Foreskin melanocyte (primary cell): ENCODE measurements at places on chromosomes 12 and 14.
A peak's percentile ranks its signal among the peaks of the same experiment; 100 is the strongest.

GRCh38 chr12:32841061-32841460 is 55.5 kb downstream of the PKP2 start:
- no peak for DNase-seq

- DNase-seq = no peak
These were observed 29.6 kb upstream of the NTN4 start for GRCh38 chr12:95820096-95820703.

- DNase-seq = no peak
These were observed 88.8 kb downstream of the CCDC60 start for GRCh38 chr12:119423285-119423684.

DNA sequence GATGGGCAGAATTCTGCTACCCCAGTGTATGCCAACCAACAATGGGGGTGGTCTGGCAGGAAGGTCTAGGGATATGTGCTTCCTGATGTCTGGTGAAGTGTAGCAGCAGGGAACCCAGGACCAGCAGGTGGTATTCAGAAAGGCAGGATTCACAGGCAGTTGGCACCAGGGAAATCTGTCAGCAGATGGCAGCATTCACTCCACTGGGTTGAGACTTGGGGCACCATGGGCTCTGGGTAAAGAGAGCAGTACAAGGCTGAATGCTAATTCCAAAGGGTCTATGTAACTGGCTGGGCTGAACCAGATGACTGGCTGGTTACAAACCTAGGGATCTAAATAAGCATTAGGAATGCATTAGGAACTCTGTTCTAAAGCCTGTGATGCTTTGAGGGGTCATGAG is 466.9 kb upstream of the STXBP6 start:
- DNase-seq = no peak

DNA sequence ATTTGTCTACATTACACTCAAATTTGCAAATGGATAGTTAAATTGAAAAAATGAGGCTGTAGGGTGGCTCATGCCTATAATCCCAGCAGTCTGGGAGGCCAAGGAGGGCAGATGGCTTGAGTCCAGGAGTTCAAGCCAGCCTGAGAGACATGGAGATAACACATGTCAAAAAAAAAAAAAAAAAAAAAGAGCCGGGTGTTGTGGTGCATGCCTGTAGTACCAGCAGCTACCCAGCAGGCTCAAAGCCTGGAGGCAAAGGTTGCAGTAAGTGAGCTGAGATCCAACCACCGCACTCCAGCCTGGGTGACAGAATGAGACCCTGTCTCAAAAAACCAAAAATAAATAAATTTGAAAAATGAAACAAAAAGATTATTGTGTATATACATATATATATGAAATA is 119.9 kb upstream of the MGAT4C start:
- DNase-seq = no peak

GRCh38 chr14:104897330-104898194 is 27.1 kb upstream of the PLD4 start:
- no peak for DNase-seq

- no peak for DNase-seq
These were observed at the start of gene CKB for GRCh38 chr14:103522649-103523574. Gene CKB (minus strand): TSS chr14:103522830. CDS start chr14:103522493, 337 bp downstream.

GRCh38 chr12:1552911-1553491 is 41.4 kb downstream of the FBXL14 start:
- DNase-seq = no peak

- DNase-seq = peak; percentile 26
These were observed 24.8 kb upstream of the MTHFD1 start for GRCh38 chr14:64363265-64363846.

GRCh38 chr12:119592232-119592631 is 1.3 kb upstream of the TMEM233 start:
- no peak for DNase-seq

DNA sequence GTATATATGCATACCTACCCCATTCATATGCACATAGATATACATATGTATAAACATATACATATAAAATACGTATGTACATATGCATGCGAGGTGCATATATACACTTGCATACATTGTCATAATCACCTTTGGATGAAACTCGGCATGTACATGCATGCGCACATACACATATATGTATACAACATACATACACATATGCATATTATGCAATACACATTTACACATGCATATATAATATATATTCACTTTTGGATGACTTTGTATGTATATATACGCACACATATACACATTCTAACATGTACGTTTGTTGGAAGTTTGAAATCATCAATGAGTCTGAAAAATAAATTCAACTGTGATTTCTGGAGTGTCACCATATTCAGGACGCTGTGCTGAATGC is 401.6 kb upstream of the TBX3 start:
- no peak for DNase-seq

DNA sequence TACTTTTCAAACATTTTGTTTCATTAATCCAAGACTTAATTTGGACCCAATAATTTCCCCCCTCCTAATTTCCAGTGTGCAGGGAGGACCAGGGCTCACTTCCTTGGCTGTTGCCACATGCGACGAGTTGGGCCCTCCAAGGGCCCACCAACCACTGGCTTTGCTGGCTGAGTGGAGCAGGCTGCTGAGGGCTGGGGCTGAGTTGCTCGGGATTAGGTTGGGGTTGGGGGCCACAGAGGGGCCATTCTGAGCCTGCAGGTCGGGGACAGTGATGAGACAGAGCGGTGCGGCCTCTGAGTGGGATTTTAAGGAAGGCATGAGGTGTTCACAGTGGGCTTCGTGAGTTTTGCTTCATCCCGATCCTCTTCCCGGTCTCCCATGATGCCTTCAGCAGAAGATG is 6.1 kb upstream of the TRAF3 start:
- no peak for DNase-seq

GRCh38 chr14:104228221-104228620 is 89.8 kb downstream of the KIF26A start:
- DNase-seq = no peak

DNA sequence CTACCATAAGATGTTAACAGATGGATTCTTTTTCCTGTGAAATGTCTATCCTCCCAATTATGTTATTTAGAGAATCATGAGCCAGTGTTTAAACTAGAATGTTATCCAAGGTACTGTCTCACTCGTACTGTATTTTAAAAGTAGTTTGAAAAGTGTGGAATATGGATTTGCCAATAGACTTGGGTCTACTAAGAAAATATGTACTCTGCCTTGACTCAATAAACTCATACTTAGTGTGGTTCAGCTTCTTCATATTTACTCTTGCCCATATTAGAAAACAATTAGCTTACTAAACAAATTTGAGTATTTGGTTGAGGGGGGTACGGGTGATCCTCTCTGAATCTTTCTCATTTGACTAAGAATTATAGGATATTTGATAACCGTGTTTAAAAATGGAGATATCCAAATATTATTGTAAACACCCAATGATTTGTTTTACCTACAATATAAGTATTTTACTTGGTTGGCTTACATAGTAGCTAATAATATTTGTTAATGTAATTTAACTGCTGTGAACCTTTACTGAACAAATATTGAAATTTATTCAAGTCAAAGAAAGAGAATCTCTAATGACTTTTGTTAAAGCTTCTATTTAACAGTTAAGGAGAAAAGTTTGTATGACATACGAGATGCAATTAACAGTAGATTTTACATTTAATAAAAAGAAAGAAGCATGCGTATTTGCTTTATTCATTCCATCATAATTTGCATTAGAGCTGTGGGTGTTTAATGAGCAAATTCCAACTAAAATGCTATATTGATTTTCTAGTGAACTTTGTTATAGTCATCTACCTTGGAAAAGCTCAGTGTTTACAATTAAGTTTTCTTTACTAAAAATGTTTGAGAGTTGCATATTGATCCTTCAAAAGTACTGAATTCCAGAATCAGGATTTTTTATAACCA is 81.2 kb downstream of the MIPOL1 start:
- no peak for DNase-seq

DNA sequence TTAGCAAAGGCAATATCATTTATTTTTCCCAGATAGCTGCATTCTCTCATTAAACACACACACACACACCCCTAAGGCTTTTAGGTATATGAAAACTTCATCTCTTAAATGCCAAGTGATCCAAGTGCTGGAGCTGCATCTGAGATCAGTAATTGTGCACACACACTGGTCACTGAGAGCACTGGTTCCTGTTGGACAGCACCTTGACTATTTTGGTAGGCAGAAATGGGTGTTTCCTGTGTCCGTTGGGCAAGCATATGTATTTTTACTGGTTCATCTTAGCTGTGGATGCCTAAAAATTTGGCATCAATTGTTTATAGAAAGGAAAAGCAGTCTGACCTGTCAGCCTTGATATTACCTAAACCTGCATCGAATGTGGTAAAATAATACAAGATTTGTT is 182.5 kb downstream of the MSRB3 start:
- DNase-seq = no peak

DNA sequence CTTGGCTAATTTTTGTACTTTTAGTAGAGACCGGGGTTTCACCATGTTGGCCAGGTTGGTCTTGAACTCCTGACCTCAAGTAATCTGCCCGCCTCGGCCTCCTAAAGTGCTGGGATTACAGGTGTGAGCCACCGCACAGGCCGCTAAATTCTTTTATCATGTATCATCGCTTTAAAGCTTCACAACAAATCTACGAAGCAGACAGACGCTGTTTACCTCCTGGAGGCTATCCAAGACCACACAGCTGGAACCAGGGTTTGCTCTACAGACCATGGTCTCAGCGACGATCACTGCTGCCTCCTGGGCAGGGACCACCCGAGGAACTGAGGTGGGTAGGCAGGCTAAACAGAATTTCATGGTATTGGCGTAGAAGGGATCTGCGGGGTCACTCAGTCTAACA is 27.2 kb downstream of the KRT80 start:
- DNase-seq = no peak

GRCh38 chr12:4177262-4177661 is 96.3 kb upstream of the CCND2 start:
- no peak for DNase-seq

DNA sequence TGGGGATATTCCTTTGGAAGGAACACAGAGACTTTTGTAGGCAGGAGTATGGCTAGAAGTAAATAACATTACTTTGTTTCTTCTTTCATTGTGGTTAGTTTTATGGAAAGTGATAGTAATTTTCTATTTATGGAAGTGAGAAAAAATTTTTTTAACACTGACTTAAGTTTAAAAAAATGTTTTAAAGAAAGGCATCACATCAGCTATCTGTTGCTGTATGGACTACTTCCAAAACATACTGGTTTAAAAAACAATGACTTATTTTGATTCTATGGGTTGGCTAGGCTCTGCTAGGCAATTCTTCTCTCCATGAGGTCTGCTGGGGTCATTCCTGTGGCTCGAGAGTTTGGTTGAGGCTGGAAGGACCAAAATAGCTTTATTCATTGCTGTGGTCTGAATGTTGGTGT is 31.7 kb upstream of the SLC38A2 start:
- peak; percentile 93 for DNase-seq

- no peak for DNase-seq
These were observed 103.1 kb upstream of the PPM1H start for GRCh38 chr12:63037746-63038712.

GRCh38 chr12:125657681-125658080 is 592.4 kb downstream of the AACS start:
- no peak for DNase-seq

- no peak for DNase-seq
These were observed 33.2 kb upstream of the SFSWAP start for GRCh38 chr12:131677699-131678098.

GRCh38 chr12:62886796-62887195 is 48.2 kb downstream of the PPM1H start:
- DNase-seq = no peak

DNA sequence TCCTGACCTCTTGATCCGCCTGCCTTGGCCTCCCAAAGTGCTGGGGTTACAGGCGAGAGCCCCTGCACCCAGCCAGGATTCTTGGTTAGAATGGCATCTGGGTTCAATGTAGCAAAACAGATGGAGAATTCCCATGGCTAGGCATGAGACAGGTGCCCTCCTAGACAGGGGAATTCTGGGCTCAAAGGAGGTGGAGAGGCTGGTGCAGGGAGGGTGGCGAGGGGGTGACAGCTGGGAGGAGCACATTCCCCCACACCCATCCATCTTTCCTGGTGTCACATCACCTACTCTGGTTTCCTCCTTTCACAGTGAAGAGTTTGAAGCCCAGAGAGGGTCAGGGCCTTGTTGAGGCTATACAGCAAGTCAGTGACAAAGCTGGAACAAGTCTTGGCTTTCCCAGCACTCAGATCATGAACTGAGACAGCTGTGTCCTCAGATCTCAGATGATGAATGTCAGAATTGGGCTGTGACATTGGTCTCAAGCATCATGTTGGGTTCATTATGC is 2.8 kb downstream of the SERPINA1 start:
- DNase-seq = no peak

GRCh38 chr12:109920261-109920780 is 20.2 kb downstream of the TCHP start:
- DNase-seq = no peak
